Chondrocyte (in vitro differentiated cells): ENCODE measurements at places on chromosomes 4 and X.

DNA sequence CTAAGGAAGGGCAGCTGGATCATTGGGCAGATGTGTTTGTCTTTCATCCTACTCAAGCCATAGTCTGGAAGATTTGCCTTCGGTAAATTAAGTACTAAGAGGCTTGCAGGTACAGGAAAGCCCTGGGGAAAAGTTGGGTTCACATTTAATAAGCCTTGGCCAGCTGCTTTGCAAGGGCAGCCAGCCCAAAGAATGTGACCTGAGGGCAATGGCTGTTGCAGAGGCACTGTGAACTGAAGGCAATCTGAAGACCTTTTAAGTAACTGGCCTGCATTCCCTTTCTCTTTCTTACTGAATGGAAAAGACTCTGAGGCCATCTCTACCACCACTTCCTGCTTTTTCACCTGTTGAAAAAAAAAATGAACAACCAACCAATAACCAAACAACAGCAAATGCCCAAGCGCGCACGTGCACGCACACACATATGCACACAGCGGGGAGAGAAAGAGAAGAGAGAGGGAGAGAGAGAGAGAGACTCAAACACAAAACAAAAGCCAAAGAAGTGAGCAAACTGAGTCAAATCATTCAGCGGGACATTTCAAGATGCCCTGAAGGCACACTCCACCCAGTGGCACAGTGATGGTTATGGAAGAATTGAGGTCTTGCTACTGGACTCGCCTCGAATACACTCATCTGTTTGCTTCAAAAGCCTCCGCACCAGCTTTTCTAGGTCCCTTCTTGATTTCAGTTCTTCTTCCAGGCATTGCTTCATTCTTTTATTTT is 19.6 kb downstream of the CD40LG start:
- DNase-seq = no peak

GRCh38 chr4:31204874-31205273 is 484.7 kb downstream of the PCDH7 start:
- DNase-seq = no peak

DNA sequence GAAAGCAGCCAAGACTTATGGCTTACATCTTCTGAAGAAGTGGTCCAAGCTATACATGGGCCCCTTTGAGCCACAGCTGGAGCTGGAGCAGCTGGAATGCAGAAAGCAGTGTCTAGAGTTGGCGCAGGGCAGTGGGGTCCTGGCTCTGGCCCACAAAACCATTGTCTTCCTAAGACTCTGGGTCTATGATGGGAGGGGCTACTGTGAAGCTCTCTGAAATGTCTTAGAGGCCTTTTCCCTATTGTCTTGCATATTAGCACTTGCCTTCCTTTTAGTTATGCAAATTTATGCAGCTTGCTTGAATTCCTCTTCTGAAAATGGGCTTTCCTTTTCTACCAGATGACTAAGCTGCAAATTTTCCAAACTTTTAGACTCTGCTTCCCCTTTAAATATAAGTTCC is 15.3 kb downstream of the NPY1R start:
- DNase-seq = no peak

DNA sequence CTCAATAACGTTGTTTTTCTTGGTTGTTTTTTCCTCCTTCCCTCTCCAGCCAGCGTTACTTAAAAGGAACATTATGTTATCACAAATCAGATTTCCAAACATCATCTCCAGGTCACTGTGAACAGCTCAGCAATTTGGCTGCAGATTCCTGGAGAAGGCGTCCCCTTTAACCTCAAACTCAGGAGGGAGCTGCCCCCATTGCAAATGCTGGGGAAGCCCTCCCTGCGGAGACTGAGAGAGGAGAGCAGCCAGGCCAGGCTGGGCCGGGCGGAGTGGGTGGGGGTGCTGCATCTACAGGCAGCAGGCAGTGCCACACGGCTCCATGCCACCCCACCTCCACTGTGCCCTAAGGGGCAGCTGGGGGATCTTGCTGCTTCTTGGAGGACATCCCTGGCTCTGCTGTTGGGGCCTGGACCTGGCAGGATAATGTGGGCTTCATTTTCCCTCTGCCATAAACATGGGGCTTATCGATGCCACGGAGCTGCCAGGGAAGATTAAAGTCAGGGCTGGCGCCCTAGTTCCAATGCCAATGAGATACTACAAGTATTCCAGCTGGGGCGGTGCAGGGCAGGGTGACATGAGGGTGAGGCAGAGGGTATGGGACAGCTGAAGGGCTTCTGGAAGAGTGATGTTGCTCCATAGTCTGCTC is 148.8 kb downstream of the PJA1 start:
- DNase-seq = no peak

GRCh38 chrX:110145854-110146253 is 142.9 kb downstream of the TMEM164 start:
- DNase-seq = no peak

GRCh38 chr4:127623797-127624083 is 9.0 kb upstream of the INTU start:
- DNase-seq = no peak

- no peak for DNase-seq
Observed at GRCh38 chr4:20889901-20890300, 189.6 kb downstream of the PACRGL start.

DNA sequence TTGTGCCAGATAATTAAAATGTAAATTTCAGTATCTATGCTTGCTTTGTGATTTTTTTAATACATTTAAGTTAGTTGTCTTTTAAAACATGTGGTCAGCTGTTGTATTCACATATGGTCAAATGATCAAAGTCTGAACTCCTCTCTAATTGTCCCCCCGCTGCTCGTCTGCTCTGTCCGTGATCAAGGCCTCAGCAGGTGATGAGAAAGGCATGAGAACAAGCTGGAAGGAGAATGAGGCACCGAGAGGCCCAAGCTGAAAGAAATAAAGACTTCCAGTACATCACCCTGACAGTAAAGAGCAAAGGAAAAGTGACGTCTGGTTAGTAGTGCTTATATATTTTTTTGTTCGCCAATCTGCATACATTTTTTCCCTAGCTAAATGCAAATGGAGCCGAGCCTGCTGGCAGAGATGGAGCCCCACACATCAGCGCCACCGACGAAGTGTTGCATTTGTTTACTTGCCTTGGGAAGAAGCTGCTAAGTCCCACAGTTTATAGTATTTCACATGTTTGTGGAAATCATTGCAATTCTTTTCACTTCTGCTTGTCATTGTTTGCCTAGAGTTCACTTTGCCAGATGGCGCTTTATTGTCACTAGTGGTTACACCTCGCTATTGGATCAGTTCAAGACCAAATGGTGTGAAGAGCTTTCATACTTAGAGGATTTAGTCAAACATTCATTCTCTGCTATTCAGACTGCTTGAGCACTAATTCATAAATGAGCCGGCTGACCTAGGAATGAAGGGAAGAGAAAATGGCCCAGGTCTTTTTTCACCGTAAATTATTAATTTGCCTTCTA is 181.5 kb downstream of the ZIC3 start:
- DNase-seq = no peak

- DNase-seq = no peak
Observed at GRCh38 chrX:41889317-41890025, 33.9 kb downstream of the CASK start.

GRCh38 chr4:152220201-152220666 is 315.7 kb downstream of the FBXW7 start:
- no peak for DNase-seq

GRCh38 chrX:100674705-100675104 is 30.7 kb downstream of the SRPX2 start:
- DNase-seq = no peak

DNA sequence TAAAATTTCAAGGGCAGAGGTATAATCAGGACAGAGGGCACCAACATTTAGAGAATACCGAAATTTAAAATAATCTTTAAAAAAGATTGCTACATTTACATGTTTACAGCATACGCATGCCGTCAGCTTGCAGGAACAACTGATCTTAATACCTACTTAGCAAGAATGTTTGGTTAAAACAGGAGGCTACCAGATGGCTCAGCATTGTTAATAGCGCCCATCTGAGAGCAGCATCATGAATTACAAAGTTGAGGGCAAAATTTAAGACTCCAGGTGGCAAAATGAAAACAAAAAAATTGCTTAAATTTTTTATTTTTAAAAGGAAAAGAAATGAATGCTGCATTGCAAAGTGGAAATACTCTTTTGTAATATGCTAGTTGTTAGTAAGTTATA is 241.3 kb downstream of the C4orf33 start:
- no peak for DNase-seq

DNA sequence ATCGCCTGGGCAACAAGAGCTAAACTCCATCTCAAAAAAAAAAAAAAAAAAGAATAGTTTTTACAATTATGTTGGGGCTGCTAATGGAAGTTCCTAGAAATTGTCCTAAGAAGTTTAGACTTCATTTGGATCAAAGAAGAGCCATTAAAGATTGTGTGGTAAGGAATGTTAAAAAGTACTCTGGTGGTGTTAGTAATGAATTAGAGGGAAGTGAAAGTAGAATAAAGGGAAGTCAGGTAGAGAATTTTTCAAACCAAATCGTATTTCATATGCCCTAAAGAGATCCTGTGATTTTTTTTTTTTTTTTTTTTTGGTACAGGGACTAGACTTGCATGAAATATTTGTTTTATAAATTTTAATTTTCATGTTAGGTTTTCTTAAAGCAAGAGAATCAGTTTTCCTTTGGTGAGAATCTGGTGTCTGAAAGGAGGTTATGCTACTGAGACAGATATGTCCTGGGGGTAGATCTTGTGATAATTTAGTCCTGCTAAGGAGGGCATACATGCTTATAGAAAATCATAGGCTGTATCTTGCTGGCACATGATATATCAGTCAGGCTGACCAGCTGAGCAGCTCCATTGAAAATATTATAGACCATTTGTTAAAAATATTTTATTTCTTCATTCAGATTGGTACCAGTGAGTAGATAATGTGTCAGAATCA is 10.7 kb downstream of the SEC24B start:
- DNase-seq = no peak

DNA sequence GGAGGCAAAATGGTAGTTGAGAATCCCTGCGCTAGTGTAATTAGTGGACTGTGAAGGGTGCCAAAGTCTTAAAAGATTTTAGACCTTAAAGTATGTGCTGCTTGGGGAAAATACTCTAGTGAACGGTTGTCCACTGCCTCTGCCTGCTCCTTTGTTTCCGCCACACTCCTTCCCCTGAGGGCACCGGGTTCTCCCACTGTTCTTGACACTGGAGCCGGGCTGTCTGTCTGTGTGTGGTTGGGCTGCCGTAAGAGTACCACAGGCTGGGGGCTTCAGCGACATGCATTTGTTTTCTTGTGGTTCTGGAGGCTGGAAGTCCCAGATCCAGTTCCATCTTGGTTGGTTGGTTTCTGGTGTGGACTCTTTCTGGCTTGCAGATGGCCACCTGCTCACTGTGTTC is 76.2 kb downstream of the CLDN34 start:
- DNase-seq = no peak

- no peak for DNase-seq
Observed at GRCh38 chrX:115591856-115592842, 31.2 kb downstream of the PLS3 start.

DNA sequence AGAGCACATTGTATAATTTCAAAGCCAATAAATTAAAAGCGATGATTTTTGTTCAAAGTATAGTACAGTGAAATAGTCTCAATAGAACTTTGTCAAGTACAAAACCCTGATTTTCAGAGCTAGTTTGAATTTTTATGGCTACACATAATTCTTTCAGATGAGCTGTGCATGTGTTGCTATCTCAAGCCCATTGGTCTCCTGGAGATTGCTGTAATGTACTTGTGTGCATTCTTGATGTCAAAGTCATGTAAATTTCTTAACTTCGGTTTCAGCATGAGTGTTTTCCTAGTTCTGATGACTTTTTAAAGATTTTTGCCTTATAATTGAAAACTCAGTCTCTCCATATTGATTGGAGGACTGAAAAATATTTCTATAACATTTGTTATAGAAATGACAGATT is 200.8 kb downstream of the CEP135 start:
- no peak for DNase-seq

GRCh38 chr4:45147866-45148265 is 421.5 kb upstream of the GNPDA2 start:
- no peak for DNase-seq

DNA sequence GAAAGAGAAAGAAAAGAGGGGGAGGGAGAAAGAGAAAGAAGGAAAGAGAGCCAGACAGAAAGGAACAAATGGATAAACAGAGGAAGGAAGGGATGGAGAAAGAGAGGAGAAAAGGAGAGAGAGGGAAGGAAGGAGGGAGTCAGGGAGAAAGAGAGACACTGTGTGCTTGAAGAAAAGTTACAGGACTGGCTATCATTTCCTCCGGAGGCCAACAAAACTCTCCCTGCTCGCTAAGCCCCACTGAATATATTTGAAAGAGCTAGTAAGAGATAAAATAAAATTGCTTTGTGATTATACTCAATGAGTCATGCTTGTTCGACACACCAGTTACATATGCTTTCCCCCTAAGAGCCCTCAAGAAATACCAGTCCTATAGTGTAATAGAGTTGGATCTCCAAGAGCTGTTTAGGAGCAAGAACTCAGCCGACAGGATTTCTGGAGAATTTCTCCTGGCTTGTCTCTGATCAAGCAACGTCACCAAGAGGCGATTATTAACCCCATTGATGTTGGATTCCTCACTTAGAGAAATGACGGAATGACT is 102.2 kb downstream of the MXRA5 start:
- DNase-seq = no peak

DNA sequence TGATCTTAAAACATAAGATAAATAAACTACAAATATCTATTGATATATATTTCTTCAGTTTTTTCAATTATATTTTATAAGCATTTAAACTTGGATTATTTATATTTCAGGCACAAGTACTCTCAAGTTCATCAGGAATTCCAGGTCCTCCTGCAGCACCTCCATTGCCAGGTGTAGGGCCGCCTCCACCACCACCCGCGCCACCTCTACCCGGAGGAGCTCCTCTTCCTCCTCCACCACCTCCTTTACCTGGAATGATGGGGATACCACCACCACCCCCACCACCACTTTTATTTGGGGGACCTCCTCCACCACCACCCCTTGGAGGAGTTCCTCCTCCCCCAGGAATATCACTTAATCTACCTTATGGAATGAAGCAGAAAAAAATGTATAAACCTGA is 74.0 kb downstream of the RPA4 start:
- DNase-seq = peak; percentile 68

GRCh38 chr4:121785479-121785878 is 15.6 kb upstream of the EXOSC9 start:
- DNase-seq = no peak

- no peak for DNase-seq
Observed at GRCh38 chr4:89868999-89869589, 25.6 kb upstream of the MMRN1 start.

DNA sequence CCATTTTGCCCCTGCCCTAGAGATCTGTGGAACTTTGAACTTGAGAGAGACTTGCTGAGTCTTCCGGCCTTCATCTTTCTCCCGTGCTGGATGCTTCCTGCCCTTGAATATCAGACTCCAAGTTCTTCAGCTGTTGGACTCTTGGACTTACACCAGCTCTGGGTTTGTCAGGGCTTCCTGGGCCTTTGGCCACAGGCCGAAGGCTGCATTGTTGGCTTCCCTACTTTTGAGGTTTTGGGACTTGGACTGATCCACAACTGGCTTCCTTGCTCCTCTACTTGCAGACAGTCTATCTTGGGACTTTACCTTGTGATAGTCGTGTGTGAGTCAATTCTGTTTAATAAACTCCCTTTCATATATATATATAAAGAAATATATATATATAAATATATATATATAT is 1071.0 kb downstream of the ADGRL3 start:
- DNase-seq = no peak
